ENCODE measurements at places on chromosomes 13 and 19. TPM values are rescaled to one million over a fixed set of nuclear protein-coding genes. Genes with fewer than 3 reads are reported as not detected.

Gene DOHH
- 16.6 TPM for total RNA-seq

Gene SLITRK6
- total RNA-seq = 0.17 TPM

Gene NBEA
- 2.0 TPM for total RNA-seq

Gene CGB5
- total RNA-seq = 0.23 TPM

Gene FCAR
- total RNA-seq = not detected

Gene ALOX5AP
- 9.7 TPM for total RNA-seq

Gene ZSCAN18
- total RNA-seq = 1.9 TPM

Gene ZNF525
- 0.25 TPM for total RNA-seq

Gene SIGLECL1
- not detected for total RNA-seq

Gene C13orf42
- total RNA-seq = not detected

Gene RPS15
- 2,075 TPM for total RNA-seq

Gene PNPLA6
- total RNA-seq = 34.6 TPM

Gene SKA3
- total RNA-seq = 14.9 TPM

Gene CCDC124
- 119 TPM for total RNA-seq

Gene CEACAM5
- 1.6 TPM for total RNA-seq

Gene HPN
- 0.06 TPM for total RNA-seq

Gene DENND1C
- 0.25 TPM for total RNA-seq

Gene NAT14
- total RNA-seq = 31.4 TPM

Gene CPB2
- not detected for total RNA-seq

Gene SELENOV
- total RNA-seq = not detected

Gene SPIB
- 0.32 TPM for total RNA-seq

Gene GPI
- total RNA-seq = 657 TPM

Gene NDFIP2
- total RNA-seq = 18.5 TPM

Gene VSTM2B
- not detected for total RNA-seq

Gene KLK14
- total RNA-seq = 0.26 TPM

All from A549 treated with Hydrocortisone at 1 μM for 4 hours (cell line).